ENCODE measurements at places on chromosomes 2 and 18.

DNA sequence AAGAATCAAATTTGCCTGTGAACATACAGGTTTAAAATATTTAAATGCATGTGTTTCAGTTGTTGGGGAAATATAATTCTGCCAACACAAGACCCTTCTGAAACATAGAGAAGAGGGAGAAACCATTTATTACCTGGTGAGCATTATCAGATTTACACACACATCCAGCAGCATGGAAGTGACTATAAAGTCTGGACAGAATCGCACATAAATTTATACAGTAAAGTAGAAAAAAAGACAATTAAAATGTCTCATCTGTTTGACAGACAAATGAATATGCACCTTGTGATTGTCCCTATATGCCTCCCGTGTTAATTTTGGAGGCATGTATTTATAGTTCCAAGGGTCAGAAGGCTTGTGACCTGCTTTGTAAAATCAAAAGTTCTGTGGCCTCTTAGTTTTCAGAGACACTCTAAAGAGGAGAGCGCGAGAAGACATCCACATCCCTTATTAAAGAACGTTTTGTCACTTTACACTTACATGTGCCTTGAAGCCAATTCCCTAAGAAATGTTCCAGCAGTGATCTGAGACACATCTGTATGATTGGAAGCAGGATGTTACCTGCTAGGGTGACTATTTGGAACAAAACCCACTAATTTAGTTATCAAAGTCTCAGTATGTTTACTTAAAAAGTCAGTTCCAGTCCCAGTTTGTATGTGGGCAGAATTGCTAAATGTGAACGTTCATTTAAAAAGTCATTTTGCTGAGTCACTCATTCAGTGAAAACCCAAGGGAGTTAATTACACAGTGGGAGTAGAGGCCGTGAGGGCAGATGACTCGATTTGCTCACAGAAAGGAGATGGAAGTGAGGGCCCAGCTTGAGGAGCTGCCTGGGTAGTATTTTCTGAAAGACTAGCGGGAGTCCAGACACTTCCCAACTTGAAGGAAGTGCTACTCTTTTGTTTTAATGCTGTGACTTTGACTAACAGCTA is 527.6 kb upstream of the MEX3C start:
- no peak for DNase-seq

DNA sequence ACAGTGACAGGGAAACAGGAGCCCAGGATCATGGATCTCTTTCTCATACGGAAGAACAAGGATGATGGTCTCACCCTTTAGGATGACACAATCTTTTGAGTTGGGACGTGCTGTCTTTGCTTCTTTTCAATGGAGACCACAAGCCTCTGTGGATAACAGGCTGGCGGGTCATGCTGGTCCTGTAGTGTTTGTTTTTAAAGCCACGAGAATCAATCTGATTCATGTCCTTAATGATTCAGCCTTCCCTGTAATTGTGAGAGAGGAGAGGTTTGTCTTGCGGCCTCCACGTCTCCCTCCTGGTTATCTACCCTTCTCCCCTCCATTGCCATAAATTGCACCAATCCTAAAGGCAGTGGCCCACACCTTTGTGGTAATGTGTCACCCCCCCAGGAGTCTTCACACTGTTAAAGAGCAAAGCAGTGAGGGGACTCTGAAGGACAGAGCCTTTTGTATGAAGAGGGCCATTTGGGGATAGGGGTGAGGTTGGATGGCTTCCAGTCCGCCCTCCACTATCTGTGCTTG is 87.7 kb upstream of the TGFA start:
- DNase-seq, result no peak

GRCh38 chr2:231957913-231958763 is 3.4 kb upstream of the DIS3L2 start:
- no peak for DNase-seq

DNA sequence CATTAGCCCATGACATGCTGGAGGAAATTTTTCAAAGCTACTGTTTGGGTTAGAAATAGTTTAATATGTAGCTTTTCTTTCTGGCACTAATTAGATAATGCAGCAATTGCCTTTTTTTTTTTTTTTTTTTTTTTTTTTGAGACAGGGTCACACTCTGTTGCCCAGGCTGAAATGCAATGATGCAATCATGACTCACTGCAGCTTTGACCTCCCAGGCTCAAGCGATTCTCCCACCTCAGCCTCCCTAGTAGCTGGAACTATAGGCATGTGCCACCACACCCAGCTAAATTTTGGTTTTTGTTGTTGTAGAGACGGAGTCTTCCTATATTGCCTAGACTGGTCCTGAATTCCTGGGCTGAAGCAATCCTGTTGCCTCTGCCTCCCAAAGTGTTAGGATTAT is 136.2 kb downstream of the SP100 start:
- DNase-seq, result no peak

DNA sequence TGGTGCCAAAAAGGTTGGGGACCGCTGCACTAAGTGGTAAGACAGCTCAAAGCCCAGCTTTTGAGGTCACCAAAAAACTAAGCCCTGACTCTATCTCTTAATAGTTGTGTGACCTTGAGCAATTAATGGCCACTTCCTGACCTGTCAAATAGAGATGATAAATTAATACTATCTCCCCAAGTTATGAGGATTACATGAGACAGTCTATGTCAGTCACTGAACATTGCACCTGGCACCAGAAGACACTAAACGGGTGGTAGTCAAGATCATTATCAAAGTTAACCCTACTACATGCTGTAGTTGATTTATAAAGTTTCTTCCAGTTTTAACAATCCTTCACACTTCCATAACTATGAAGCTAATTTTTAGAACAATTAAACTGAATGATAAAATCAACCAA is 36.5 kb downstream of the STPG4 start:
- no peak for DNase-seq

DNA sequence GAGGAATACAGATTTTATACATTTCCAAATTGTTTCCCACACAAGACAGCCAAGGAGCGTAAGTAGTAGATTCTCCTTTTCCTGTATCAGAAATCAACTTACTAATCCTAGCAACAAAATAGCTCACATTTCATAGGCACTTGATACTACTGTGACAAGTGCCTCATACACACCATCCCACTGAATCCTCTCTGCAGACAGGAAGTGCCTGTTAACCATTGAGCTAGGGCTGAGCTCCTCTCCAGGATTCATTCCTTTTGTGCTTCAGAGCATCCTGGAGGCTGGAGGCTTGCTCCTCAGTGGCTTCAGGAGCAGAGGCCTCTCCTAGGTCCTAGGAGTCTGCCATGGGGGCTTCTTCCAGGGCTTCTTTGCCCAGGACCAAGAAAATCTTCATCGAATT is 20.8 kb upstream of the ZNF396 start:
- DNase-seq, result no peak

- DNase-seq, result no peak
Measured at GRCh38 chr2:6336752-6337471, 528.8 kb downstream of the CMPK2 start.

DNA sequence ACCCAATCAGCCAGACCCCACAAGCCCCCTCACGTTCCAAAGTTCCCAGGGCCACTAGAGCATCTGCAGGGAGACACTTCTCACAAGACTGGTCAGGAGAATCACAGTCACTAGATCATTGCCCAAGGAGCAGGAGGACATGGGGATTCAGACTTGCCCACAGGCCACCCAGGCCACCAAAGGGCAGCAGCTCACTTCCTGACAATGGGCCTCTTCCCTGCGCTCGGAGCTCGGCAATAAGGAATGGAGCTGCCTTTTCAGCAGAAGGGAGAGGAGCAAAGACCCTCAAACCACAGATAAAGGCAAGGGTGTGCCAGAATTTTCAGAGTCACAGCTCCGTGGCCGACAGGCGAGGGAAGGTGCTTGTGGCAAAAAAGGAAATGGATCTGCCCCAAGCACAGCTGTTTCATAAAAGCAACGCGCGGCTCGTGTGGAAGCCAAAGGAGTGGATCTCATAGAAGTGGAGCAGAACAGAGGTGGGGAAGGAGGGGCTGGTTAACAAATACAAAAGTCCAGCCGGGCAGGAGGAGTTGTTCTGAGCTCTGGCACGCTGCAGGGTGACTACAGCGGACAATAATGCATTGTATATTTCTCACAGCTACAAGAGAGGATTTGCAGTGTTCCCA is 72.1 kb downstream of the EDAR start:
- no peak for DNase-seq

DNA sequence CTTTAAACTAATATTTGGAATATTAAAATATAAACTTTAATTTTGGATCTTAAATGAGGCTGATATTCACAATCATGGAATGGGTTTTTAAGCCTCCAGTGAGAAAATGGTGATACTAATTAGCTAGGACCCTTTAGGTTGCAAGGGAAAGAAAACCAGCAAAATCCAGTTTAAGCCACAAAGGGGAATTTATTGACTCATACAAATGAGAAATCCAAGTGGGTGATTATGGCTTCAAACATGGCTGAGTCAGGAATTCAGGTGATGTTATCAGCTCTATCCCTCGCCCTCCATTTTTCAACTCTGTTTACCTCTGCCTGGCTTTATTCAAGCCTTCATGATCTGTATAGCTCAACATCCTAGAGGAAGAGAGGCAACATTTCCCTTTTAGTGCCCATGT is 75.3 kb upstream of the DLX2 start:
- no peak for DNase-seq

DNA sequence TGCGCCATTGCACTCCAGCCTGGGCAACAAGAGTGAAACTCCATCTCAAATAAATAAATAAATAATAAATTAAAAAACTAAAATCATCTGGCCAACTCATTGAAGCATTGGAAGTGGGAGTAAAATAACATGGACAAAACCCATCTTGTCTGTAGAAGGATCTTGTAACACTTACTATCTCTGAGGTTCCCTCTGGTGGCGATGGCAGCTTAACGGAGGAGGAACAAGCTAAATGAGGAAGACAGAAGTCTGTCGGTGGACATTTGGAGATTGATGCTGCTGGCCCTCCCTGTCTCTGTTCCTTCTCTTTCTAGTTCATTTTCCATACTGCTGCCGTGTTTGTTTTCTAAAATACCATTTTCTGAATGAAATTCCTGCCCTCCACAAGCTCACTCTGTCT is 43.4 kb downstream of the ZCCHC2 start:
- DNase-seq, result no peak

DNA sequence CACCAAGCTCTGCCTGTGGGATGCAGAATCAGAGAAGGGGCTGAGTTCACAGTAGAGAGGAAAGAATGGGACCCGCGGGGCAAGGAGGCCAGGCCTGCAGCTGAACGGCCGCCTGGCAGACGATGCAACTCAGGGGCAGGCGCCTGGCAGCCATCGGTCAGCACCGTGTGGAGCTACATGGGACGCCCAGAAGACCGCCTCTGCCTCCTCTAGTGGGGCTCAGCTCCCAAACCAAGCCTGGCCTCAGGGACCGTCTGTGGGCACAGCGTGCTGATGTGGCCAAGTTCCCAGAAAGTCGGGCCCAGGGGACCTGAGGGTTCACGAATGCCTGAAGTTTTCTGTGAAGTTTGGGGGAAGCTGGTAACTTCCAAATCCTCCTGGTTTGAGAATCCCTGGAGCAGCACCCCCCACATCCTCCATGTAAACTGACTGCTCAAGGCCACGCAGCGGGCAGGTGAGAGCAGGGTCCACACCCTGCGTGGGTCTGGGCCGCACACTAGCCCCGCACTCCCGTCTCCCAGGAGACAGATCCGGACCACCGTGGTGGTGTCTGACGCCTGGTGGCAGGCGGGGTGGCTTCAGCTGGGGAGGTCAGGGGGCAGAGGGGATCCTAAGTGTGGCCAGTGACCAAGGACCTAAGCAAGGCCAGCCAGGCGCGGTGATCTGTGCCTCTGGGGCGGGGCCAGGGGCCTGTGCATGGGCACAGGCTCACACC is 14.6 kb downstream of the SNORC start:
- no peak for DNase-seq

DNA sequence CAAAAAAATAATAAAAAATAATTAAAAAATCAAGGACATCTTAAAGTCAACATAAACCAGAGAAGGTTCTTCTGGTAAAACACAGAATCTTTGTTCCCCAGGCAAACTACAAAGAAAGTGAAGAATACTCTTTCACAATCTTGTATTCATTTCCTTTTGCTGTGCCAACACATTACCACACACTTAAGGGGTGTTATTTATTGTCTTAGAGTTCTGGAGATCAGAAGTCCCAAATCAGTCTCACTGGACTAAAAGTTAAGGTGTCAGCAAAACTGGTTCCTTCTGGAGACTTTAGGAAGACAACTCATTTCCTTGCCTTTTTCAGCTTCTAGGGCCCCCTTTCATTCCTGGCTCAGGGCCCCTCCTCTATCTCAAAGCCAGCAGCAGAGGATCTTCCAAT is 12.2 kb upstream of the CAB39 start:
- no peak for DNase-seq

DNA sequence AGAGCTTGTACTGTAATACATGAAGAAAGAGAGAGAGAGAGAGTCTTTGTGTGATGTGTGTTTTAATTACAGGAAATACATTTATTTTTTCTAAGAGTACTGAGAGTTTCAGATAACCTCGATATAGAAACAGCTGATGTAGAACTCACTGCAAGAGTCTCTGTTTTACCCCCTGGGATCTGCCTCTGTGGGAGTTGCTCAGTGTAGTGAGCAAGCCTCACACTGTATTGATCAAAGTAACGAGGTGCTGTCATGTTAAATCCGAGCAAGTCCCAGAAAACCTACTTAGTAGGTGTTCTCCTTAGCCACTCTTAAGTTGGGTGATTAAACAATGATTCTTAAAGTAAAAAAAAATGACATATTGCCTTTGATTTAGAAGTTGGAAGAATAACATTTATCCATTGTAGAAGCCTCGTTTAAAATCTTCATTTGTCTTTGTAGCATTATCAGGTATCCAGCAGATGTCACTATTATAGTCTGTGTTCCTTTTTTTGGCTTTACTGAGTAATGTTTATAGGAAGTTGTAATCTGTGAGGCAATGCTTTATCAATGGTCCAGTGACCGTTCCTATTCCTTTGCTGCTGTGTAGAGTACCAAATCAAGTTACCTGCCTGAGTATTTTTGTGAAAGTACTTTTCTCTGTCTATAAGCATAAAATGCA is 219.0 kb downstream of the MYO3B start:
- DNase-seq, result no peak

Measured in activated naive CD4-positive, alpha-beta T cell (primary cell).